Caudate nucleus (tissue), 63 donors: ENCODE measurements at places on chromosomes 3 and 15.

- no peak for DNase-seq
Observed at GRCh38 chr3:52350416-52350815, 34.3 kb downstream of the DNAH1 start.

- DNase-seq: no peak
Observed at GRCh38 chr15:70212286-70212962, 114.7 kb upstream of the TLE3 start.

DNA sequence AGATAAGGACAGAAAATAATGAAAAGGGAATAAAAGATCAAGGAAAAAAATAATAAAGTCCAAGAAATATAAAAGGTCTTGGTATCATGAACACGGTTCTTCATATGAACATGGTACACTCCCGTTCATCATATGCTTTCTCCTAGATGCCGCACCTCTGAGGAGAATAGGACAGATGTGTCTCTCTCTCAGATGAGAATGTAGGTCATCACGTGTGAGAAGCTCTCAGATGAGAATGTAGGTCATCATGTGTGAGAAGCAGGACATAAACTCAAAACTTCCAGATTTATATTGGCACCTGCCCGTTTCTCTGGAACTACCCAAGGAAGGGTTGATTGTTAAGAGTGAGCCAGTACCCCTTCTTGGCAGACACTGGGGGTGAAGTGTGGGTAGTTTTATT lies 29.9 kb upstream of the IQCF6 start:
- no peak for DNase-seq

DNA sequence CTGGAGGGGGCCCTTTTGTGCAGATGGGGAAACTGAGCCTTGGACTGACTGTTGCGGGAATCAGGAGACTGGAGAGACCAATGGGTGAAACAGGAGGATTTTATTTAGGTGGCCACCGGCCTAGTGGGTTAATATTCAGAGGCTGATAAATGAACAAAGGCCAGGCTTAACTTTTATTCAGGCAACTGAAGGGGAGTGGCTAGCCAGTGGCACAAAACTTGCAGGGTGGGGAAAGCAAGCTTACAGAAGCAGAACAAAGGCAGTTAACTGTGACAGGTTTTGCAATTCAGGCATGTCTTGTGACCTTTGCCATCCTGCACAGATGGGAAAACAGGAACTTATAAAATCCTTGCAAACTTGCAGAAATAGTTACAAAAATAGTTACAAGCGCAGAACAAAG lies 24.9 kb upstream of the ACAD9 start:
- no peak for DNase-seq

GRCh38 chr3:55532806-55533205 lies 45.7 kb upstream of the WNT5A start:
- DNase-seq: no peak

DNA sequence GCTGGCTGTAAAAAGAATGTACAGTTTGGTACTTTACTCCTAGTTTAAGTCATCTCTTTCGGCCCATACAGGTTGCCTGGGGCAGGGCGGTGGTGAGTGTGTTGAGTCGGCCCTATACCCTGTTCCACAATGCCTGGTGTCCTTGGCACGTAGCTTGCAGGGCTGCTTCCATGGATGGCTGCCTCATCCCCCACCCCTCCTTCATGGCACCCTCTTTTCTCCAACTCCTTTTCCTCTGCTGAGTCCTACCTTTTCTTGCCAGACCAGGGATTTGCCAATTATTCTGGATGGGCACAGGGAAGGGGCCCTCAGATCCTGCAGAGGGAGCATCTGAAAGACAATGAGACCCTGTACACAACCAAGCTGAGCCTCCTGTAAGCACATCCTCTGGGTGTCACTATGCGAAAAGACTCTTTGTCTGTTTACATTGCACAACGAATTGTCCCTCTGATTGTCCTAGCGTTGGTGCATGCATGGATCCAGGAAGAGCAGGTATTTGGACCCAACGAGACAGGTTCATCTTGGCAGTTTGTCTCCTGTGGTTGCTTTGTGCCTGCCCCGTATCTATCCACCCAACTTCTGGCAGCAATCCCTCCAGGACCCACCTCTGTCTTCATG lies 73.6 kb upstream of the CGNL1 start:
- no peak for DNase-seq

- no peak for DNase-seq
Observed at GRCh38 chr3:176794406-176794805, 402.9 kb downstream of the TBL1XR1 start.

DNA sequence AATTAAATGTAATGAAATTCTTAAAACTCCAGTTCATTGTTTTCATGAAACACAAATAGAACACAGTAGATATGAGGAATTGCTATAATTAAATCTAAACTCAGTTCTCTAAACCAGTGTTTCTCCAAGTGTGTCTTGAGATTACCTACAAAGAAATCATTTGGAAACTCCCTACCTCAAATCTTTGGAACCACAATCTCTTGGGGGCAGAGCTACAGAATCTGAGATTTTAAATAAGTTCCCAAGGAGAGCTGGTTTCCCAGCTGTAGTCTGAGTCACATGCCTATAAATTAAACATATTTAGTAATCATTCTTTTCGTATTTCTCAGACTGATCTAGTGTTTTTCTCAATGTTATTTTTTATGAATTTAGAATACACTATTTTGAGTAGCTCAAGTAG lies 17.0 kb upstream of the ACTC1 start:
- DNase-seq: no peak

DNA sequence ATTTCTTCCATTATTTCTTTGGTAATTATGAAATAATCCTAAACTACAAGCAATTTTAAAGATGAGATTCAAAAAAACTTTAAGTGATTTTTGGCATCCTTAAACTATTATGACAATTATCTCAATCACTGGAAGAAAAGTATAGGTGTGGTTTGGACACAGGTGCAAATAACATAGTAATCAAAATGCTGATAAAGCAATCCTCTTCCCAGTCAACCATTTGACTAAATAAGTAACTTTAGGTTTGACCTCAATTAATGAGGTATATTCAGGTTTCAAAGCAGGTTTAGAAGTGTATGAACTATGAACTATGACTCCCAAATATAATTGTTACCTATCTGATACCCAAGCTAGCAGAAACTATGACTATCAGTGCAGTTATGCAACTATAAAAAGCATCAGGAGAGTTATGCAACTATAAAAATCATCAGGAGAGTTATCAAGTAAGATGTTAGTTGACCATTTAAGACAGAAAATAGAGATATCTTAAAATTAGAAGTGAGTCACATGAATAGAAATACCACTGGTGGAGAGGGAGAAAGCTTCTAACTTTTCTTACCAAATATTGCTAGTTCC lies 8.9 kb upstream of the CNTN3 start:
- DNase-seq: no peak

DNA sequence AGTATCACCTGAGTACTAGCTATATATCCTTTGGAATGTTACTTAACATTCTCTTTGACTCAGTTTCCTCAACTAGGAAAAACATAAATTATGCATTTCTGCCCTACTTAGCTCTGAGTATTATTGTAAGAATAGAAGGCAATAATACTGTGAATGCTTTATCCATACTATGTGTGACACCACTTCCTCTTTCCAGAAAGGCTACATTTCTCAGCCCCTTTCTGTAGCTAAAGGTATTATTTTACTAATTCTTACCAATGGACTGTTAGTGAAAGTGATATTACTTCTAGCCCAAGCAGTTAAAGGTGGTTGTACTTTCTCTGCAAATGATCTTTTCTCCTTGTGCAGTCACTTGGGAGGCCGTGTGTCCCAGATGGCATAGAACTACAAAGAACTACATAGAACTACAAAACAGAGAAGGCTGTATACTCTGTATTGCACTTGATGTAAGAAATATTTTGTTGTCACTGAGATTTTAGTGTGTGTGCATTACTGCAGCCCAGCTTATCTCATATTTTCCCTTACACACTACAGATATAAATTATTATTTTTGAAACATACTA lies 35.1 kb downstream of the MYH15 start:
- no peak for DNase-seq

DNA sequence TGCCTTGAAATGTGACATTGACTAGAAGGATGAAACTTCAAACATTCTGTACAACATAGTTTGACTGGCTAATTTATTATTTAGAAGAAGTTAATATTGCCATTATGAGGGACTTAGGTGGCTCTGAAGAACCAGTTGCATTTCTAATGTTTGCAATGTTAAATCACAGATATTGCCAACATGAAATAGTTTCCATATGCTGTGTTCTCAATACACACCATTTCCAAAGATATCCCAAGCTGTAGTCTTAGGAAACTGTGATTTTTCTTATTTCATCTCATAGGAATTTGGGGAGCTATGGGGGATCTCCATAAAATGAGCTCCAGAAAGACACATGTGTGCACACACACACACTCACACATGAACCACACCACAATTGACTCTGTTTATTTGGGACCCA lies 36.3 kb downstream of the ALG1L2 start:
- no peak for DNase-seq

GRCh38 chr15:28005004-28005527 lies 94.0 kb downstream of the OCA2 start:
- no peak for DNase-seq

GRCh38 chr3:24622138-24622537 lies 127.5 kb upstream of the THRB start:
- DNase-seq: no peak

GRCh38 chr15:97459771-97460170 lies 500.7 kb upstream of the ARRDC4 start:
- DNase-seq: no peak

DNA sequence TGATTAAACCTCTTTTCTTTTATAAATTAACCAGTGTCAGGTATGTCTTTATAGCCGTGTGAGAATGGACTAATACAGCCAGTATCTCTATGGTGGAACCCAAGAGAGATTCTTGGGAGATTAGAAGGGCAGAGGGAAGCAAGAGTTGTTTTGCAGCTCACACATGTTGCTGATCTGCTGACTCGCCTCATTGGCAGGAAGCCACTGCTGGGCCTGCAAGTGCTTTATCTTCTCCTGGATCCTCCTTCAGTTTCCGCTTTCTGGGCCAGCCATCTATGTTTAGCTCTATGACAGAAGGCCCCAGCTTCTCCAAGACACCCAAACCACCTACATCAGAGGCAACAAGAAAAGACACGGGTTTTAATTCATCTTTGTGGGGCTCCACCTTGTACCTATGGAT lies 23.4 kb upstream of the GALNT15 start:
- DNase-seq: no peak

DNA sequence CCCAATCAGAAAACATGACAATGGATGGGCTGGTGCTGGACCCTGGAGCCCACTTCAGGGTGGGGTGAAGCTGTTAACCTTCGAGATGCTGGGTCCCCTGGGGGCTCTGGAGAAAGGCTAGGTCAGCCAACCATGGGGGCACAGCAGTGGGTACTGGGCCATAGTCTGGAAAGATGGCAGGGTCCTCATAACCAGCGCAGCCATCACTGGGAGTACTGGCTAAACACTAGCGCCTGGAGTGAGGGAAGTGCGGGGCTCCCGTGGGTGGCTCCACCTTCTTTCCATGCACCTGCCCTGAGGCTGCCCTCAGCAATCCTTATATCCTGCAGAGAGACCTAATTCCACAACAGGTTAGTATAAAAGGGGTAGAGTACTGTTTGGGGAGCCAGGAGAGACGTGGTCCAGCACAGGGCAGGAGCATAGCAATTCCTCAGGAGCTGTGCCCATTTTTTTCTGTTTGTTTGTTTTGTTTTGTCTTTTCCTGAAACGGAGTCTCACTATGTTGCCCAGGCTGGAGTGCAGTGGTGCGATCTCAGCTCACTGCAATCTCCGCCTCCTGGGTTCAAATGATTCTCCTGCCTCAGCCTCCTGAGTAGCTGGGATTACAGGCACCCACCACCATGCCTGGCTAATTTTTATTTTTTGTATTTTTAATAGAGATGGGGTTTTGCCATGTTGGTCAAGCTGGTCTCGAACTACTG lies 122.6 kb upstream of the MEF2A start:
- DNase-seq: no peak

GRCh38 chr15:74790080-74790916 lies 8.4 kb downstream of the CSK start:
- peak; percentile 60 for DNase-seq

DNA sequence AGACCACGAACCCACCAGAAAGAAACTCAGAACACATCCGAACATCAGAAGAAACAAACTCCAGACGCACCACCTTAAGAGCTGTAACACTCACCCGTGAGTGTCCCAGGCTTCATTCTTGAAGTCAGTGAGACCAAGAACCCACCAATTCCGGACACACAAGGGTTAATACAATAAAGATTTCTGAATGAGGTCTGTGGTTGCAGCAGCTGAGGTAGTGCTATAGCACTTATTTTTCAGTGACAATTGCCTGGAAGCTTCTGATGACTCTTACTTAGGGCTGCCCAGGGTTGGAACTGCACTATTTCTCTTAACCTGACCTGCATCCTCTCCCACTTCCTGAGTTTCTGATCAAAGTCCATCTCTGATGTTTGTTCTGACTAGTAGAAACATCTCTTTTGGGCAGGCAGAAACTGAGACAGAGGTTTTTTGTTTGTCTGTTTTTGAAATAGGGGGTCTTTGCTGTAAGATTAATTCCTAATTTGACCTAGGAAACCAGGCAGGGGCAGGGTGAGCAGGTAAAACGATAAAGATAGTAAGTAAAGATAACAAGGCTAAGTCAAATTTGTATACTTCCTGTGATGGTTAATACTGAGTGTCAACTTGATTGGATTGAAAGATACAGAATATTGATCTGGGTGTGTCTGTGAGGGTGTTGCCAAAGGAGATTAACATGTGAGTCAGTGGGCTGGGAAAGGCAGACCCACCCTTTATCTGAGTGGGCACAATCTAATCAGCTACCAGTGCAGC lies 169.1 kb downstream of the GAP43 start:
- DNase-seq: no peak

GRCh38 chr3:81958972-81959640 lies 197.7 kb upstream of the GBE1 start:
- DNase-seq: no peak

DNA sequence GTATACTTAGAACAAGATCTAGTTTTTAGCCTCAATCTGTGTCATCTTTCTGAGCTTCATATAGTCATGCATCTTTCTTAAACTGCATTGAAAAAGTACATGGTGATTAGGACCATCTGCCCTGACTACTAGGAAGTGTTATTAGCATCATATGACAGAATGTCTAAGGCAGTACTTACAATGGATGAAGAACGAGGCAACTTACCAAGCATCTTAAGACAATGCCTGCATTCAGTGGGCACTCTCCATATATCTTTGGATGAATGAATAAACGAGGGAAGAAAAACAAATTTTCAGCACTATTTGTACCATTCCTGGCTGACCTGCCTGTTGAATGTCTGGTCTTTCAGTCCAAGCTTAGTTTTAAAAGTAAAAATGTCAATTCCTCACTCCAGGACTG lies 185.4 kb upstream of the EPHA3 start:
- no peak for DNase-seq

GRCh38 chr3:194606941-194607340 lies 26.3 kb downstream of the TMEM44 start:
- DNase-seq: no peak

GRCh38 chr3:47145272-47145671 lies 18.6 kb downstream of the SETD2 start:
- no peak for DNase-seq

DNA sequence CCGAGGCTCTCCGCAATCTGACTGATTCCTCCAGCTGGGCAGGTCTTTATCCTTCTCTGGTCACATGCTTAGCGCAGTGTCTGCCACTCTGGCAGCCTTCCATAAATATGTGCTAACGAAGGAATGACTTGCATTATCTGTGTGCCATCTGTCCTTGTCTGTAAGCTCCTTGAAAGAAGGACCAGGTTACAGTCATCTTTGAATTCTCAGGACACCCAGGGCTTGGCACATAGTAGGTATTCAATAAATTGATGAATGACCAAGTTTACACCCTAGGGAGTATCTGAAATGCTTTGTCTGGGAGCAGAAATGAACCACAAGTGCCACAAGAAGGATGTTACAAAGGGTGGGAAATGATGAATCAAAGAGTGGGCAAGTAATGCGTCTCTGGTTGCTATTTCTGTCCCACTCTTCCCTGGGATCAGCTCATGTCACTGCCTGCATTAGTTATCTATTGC lies 16.5 kb upstream of the FAM3D start:
- no peak for DNase-seq
